Skeletal muscle cell (primary cell): ENCODE measurements at places on chromosomes 12 and 14.

DNA sequence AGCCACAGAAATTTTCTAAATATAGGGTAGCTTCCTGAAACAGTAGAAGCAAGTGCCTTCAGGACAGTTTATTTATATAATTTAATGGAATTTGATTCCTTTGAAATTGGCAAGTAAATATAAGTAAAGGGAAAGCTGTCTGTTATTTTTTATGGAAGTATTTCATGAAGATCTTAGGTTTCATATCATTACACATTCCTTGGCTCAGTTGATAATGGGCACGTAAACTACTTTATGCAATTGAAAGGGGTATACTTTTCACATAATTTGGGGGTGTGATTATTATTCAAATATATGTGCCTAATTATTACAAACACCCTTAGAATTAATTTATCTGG is 71.1 kb upstream of the RAP1B start:
- DNase-seq: no peak

DNA sequence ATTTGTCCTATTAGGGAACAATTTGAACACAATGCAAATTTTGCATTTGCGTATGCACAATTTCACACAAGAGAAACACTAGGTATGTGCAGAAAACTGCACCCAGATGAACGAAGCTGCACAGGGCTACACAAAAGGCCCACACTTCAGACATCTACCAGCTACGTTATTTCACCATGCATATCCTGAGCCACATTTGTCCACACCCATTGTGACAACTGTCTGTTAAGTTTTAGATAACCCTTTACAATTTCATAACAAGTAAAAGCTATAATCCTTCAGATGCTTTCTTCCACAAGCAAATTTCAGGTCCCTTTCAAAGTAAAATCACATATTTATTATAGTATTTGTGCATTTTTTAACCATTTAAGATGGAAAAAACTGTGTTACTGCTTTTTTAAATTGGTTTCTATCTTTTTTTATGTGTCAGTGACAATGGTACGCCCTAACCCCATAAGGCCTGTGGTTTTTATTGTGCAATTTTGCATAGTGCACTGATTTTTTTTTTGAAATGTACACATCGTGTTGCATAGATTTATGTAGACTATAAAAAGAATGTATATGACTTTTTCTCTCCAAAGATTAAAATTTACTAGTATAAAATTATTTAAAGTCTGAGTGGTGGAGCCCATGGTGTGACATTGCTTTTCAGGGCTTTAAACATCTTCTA is 87.8 kb upstream of the BTG1 start:
- no peak for DNase-seq

DNA sequence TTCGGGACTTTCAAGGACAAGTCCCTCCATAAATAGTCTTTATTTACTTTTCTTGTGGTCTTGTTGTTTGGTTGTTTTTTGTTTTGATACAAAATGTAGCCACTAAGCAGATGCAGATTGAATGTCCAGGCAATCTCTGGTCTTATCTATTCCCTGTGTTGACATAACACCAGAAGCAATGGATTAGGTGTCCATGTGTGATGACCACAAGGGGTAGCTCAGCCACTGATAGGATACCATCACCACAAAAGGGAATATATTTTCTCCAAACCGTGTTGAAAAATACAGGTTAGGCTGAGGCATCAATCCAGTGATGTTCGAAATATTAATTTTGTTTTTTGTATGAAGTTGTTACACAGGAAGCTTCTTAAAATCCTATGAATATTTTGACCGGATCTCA is 196.3 kb downstream of the EPS8 start:
- DNase-seq: no peak

DNA sequence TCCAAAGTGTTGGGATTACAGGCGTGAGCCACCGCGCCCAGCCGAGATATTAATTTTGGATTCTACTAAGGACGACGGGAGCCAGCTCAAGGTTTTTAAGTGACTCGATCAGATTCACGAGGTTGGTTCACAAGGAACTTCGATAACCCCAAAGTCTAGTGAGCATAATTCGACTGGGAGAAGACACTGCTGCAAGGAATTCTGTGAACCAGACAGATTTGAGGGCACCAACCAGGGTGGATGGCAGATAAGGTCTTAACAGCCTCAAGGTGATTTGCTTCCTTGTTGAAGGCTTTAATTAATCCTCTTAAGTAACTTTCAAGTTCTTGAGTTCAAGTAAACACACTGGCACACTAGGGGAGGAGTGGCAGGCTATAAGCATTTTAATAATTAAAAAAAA is 1.1 kb upstream of the KLHDC2 start:
- no peak for DNase-seq

- DNase-seq: no peak
These were observed 639.9 kb downstream of the DIO2 start for GRCh38 chr14:79571366-79571765.

DNA sequence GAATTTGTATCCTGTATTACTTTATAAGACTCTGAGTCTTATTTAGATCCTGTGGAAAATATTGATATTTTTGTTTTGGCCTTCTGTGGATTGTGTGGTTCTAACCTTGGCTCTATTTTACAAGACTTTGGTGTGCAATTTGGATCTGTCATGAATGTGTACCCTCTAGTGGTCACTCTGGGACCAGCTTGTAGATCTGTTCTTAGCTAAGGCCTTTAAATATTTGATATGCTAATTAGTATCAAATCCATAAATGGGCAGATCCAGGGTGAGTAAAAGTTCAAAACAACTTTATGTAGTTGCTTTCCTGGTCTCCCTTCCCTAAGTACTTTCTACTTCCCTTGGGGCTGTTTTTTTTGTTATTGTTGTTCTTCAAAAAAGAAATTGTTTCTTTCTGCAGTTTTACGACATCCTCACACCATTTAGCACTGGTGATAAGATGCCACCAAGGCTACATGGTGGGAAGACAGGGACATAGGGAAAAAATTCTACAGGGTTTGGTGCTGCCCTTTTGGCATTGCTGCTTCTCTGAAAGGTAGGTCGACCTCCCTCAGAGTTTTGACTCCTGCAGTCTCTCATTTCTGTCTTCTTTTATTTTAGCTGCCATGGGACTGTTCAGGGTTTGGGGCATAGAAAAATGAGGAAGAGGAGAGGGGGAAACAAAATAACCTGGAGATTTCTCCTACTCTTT is 238.5 kb downstream of the GPHN start:
- DNase-seq: peak; percentile 5

- no peak for DNase-seq
These were observed 44.2 kb downstream of the CCDC91 start for GRCh38 chr12:28234444-28234843.

GRCh38 chr12:47882781-47883546 is 21.8 kb downstream of the VDR start:
- DNase-seq: no peak

- DNase-seq: no peak
These were observed 100.8 kb downstream of the PPM1A start for GRCh38 chr14:60349663-60350365.

DNA sequence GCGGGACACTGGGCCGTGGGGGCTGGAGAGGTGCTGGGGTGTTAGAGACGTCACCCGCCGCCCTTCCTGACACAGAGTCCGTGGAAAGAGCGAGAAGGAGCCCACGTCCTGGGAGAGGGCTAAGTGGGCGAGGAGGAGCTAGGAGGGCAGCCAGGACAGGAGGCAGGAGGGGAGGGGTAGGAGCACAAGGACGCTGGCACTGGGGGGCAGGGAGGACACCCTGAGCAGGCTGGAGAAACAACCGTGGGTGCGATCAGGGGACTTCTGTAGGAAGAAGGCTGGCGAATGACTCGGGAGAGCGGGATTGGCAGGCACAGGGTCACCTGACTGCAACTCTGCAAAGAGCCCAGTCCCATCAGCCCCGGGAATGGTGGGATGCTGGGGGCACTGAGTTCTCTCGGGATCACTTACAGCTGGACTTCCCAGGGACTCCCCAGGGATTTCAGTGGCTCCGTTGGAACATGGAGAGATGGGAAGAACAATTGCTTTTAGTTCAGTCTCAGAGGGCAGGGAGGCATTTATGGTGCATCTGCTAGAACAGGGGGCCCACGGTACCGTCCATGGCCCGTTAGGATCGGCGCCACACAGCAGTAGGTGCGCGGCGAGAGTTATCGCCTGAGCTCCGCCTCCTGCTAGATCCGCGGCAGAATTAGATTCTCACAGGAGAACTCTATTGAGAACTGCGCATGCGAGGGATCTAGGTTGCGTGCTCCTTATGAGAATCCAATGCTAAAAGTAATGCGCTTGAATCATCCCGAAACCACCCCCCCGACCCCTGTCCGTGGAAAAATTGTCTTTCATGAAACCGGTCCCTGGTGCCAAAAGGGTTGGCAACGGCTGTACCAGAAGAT is 24.3 kb downstream of the UBR7 start:
- no peak for DNase-seq

GRCh38 chr12:23093488-23093887 is 468.5 kb downstream of the ETNK1 start:
- DNase-seq: no peak

- no peak for DNase-seq
These were observed 483.6 kb upstream of the RGS6 start for GRCh38 chr14:71448431-71449315.

GRCh38 chr12:6312529-6313325 is 2.2 kb downstream of the PLEKHG6 start:
- no peak for DNase-seq

DNA sequence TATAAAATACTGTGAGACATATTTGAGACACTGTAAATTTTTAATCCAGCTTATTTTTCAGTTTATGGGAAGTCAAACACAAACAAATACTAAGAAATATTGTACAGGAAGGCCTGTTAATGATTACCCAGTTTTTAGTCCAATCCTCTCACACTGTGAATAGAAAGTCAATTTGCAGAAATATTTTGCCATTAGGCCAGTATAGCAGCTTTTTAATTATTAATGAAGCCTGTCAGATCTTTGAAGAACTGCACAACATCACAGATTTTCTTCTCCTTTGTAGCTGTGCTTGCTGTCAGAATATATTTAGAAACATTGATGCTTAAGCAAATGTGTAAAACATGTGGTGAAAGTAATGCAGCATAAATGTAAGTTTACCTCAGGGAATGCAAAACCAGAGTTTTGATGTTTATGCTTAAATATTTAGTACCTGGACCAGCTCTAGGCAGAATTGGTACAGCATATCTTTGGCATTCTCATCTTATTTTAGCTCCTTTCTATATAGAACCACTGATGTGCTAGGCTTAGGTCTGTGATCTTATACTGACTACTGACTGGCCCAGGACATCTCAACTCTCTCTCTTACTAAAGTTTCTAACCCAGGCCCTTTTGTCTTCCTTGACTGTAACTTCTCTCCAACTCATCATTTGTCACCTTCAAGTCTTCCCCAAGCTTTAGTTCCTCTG is 230.8 kb upstream of the NAV3 start:
- no peak for DNase-seq

GRCh38 chr12:14942196-14942931 is 4.0 kb upstream of the ERP27 start:
- DNase-seq: no peak

DNA sequence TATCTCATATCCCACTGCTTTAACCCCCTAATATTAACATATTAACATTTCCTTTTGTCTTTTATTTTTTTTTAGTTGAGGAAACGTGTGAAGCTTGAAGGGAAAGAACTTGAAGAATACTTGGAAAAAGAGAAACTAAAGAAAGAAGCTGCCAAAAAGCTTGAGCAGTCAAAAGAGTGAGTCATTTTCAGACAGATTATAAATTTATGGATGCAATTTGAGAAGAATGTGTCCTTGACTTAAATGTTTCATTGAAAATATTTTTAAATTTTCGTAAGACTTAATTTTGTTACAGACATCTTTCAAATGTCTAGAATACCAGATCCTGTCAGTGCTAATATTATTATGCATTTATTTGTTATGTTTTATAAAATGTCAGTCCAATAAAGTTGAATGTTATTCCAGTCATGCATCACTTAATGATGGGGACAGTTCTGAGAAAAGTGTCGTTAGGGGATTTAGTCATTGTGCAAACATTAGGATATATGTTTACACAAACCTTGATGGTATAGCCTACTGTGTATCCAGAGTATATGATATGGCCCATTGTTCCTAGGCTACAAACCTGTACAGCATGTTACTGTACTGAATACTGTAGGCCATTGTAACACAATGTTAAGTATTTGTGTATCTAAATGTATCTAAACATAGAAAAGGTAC is 32.6 kb downstream of the CPSF2 start:
- no peak for DNase-seq

GRCh38 chr14:54787261-54787660 is 115.4 kb downstream of the GCH1 start:
- no peak for DNase-seq

GRCh38 chr12:93061473-93062419 is 132.7 kb upstream of the EEA1 start:
- DNase-seq: no peak

GRCh38 chr12:98594050-98594835 is 757 bp downstream of the SLC25A3 start:
- no peak for DNase-seq

GRCh38 chr12:106147956-106148355 is 9.2 kb upstream of the NUAK1 start:
- no peak for DNase-seq

DNA sequence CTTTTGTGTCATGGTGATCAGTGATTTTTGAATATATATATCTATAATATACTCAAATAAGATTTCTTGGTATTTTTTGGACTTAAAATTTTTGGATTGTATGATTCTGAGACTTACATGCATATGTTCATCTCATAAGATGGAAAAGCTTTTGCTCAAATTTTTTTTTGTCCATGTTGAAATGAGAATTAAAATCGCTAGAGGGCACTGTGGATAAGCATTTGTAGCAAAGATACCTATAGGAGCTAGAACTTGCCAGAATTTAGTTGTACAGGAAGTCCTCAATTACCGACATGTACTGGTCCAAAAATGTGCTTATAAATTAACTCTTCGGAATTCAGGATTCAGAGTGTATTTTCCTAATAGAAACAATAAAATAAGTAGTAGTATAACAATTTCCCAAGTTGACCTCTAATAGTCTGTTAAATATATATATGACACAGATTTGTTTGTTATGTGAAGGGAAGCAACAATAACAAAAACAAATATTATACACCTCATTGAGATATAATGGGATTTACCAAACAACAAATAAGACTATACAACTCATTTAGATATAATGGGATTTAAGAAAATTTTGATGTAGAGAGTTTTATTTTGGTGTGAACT is 179.6 kb downstream of the TMEM117 start:
- peak; percentile 7 for DNase-seq

GRCh38 chr14:63893701-63894458 is 41.1 kb downstream of the SYNE2 start:
- peak; percentile 93 for DNase-seq

- DNase-seq: no peak
These were observed 330.8 kb upstream of the SOX5 start for GRCh38 chr12:24280056-24280842.

GRCh38 chr12:15859116-15859515 is 23.1 kb upstream of the STRAP start:
- no peak for DNase-seq

DNA sequence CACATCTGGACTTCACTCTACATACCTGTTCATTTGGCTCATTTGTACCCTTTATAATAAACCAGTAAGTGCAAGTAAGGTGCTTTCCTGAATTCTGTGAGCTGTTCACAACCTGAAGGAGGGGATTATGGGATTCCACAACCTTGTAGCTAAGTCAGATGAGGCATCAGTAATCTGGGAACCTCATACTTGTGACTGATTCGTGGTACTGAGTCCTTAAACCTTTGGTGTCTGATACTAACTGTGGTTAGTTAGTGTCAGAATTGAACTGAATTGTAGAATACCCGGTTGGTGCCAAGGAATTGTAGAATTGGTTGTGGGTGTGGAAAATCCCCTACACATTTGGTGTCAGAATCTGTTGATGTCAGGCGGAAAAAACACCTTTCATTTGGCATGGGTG is 83.4 kb downstream of the TMX1 start:
- DNase-seq: no peak

- DNase-seq: no peak
These were observed 18.0 kb downstream of the CBX5 start for GRCh38 chr12:54261815-54262402.
